GM23338 (cell line): ENCODE measurements at places on chromosomes 1 and 21. TPM values are rescaled to one million over a fixed set of nuclear protein-coding genes. Genes with fewer than 3 reads are reported as not detected.

GRCh38 chr21:34639882-34640788 is 25.2 kb upstream of the RCAN1 start:
- DNase-seq, result no peak

DNA sequence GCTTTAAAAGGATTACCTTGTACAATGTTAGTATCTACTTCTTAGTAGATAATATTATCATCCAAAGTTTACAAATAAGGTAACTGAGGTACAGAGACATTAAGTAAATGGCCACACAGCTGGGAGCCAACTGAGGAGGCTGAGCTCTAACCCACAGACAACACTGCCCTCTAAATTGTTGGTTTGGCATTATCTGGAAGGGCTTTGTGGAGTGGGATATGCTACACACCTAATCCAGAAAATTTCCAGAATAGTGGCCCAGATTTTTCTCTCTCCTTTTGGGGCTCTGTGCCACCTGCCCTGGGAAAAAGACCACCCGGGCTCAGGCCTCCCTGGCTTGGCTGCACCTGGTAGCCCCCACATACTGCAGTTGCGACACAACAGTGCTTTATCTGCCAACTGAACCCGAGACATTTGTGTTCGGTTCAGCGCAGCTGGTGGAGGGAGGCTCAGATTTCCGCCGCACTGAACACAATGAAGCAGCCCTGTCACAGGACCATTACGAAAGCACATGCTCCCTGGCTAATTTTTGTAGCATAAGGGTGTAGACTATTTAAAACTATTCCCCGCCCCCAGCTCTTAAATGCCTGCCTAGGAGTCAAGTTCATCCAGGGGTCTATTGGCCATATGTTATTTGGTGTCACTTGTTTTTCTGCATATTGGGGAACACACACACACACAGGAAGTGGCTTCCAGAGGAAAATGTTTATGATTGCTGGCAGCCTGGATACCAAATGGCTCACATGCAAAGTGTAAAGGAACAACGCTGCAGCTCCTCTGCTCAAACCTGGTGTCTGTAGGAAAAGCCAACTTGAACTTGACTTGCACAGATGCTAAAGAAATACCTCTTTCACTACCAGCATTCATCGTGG is 92.3 kb upstream of the ESRRG start:
- peak; percentile 27 for DNase-seq

- DNase-seq, result no peak
Observed at GRCh38 chr1:226402739-226403165, 5.1 kb downstream of the PARP1 start.

GRCh38 chr1:107479865-107480350 is 339.1 kb downstream of the NTNG1 start:
- DNase-seq, result no peak

- no peak for DNase-seq
Observed at GRCh38 chr1:117897551-117897950, 31.9 kb downstream of the GDAP2 start.

DNA sequence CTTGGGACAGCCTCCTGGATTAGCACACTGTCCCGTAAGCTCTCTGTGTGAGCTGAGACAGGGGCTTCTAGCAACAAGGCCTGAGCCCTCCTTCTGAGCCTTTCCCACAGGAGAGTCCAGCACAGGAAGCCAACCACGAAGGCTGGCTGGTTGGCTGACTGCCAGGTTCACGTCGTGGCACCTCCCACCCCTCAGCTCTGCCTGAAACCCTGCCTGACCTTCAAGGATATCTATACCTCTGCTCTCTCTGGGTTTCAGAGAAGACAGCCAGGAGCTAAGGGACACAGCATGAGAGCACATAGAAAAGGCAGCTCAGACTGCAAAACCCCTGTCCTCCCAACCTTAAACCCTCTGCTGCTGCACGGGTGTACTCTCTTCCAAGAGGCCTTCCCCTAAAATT is 13.9 kb downstream of the DLGAP3 start:
- DNase-seq, result no peak

GRCh38 chr1:50502147-50502546 is 78.9 kb upstream of the DMRTA2 start:
- no peak for DNase-seq

- DNase-seq, result no peak
Observed at GRCh38 chr1:169130683-169131082, 24.2 kb downstream of the ATP1B1 start.

DNA sequence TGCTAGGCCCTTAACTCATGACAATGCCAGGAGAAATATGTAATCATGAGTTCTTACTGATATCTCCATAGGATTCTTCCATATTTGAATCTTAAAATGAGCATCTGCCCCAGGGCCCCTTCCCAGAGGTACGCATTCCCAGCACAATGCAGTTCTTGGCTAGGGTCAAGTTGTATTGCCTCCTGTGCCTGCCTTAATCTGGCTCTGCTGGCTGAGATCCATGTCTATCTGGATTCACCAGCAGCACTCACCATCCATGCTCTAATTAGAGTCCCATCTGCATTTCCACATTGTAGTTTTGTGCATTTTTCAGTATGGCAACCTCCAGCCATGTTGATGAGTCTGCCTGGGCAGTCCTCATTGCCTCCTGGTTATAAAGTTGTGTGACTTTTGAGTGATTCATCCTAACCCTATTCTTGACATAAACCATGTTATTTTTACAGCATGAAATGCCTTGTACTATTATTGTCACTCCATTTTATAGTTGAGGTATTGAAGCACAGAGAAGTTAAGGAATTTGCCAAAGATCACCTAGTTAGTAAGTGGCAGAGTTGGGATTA is 55.9 kb downstream of the CAMSAP2 start:
- DNase-seq, result no peak

GRCh38 chr1:226738995-226739695 is at the start of gene ITPKB:
Gene ITPKB (minus strand): TSS chr1:226739282. CDS start chr1:226737458, 1,824 bp downstream.
- DNase-seq, result peak; percentile 48

DNA sequence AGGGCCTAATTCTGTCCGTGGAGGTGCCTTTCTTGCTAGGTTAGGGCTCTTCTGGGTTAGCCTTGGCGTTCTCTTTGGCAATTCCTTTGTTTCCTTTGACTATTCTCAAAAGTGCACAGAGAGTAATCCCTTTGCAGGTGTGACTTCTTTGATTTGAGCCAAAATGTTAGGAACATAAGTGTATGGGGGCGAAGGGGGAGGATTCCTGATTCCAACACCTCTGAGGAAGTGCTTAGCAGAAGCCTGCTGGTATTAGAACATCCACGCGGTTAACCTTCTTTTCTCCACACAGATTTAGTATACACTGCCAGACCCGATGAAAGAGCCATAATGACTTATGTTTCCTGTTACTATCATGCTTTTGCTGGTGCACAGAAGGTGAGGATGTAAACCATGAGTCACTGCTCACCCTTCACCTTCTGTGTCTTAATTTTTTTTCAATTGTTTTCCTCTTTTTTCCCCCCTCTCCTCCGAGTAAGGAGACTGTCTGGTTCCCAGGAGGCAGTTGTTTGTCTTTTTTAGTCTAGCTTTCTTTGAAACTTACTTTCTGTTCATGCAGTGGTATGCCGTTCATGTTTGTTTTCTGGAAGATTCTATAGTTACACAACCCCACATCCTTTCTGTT is 48.0 kb downstream of the ACTN2 start:
- DNase-seq, result no peak

DNA sequence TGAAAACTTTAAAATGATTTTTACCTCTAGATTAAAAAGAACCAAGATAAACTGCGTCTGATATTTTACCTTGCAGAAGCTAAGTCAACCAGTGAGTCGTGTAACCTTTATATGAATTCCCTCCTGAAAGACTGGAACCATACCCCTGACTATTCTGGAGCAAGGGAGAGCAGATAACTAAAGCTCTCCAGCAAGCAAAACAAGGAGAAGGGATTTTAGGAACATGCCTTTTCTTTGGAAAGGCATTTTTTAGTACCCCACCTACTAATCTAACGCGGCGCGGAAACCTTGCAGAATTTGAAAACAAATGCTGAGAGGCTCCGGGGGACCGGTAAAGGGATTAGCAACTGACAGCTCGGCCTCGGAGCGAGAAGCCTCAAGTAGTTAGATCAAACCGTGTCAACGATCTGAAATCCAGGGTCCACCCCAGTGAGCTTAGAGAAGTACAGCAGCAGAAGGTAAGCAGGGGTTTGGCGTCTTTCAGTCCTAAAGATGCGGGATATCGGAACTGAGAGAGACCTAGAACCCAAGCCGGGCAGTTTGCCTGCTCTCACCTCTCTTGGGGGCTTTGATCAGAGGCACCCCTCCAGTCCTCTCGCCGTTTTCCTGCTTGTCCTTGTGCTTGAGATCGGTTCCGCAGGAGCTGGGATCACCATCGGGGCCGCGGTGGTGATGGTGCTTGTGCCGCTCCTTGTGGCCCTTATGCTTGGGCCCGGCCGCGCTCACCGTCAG is 954 bp downstream of the RSBN1 start:
- peak; percentile 57 for DNase-seq

STUM gene
- polyA plus RNA-seq, result 0.23 and 0.40 TPM in 2 replicates

TRPM2 gene
- 0.50 and 0.53 TPM in 2 replicates for polyA plus RNA-seq

PAQR6 gene
- 2.4 and 2.6 TPM in 2 replicates for polyA plus RNA-seq

PCSK9 gene
- 77.6 and 78.0 TPM in 2 replicates for polyA plus RNA-seq

DCDC2B gene
- polyA plus RNA-seq, result 0.21 and 0.42 TPM in 2 replicates

ANKRD35 gene
- 4.9 and 5.6 TPM in 2 replicates for polyA plus RNA-seq
